ENCODE measurements at places on chromosomes 16 and 17.

- no peak for DNase-seq
Measured at GRCh38 chr16:27687605-27688004, 137.7 kb downstream of the KATNIP start.

DNA sequence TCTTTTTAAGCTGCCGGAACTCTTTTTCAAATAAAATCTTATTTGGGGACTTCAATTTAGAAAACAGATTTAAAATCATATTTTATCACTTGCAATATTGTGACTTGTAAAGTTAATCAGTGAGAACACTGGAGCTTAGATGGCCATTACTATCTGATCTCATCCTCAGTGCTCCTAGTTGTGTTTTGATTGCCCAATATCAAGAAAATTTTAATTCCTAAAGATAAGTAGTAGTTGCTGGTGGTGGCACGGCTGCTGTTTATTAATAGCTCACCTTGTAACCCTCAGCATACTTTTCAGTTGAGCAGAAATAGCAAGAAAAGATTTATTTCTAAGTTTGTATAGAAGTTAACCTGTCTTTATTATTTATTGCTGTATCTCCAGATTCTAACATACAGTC, 124.0 kb downstream of the NLK start:
- no peak for DNase-seq

DNA sequence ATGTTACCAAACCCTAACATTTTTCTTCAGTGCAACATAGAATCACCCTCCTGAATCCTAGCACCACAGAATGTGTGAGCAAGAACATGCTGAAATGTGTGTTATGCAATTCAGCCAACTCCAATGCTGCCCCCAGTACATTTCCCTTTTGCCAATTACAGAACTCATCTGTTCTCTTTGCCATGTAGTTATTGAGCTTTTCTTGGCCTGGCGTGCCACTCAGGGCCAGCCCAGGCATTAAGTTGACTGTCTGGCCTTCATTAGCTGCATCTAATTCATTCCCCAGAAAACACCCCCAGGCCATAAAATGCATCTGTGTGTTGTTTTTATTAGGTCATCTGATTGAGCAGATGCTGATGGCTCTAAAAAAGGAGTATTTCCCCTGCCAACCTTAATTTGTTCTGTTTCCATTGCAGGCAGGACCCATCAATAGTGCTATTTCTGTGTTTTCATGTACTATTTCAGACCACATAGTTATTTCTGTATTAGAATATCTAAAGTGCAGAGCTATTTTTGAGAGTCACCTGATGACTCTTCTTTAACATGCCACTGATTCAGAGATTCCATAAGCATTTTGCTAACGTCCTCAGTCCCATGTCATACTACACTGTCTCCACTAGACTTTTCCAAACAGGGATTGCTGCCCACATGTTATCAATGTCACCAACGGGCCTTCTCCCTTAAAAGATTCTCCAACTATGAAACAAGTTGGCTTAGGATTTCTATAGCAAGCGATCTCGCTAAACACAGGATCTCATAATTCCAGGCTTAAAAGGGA, 969.7 kb downstream of the CDH11 start:
- DNase-seq, result no peak

DNA sequence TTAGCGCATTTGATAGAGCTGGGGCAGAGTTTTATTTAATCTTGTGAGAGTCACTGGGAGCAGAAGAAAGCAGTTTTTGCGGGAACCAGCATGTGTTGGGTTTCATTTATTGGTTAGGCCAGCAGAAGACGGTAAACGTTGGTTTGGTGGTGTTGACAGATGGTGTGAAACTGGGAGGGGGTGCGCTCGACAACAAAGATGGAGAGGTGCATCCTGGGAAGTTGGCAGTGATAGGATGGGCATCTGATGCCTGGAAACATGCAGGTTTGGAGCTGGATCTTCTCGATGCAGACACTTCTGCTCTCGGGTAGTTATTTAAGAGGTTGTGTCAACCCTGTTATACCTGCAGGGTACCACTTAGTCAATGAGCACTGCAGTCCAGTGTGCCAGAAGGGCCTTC, 24.9 kb upstream of the CLEC18A start:
- no peak for DNase-seq

DNA sequence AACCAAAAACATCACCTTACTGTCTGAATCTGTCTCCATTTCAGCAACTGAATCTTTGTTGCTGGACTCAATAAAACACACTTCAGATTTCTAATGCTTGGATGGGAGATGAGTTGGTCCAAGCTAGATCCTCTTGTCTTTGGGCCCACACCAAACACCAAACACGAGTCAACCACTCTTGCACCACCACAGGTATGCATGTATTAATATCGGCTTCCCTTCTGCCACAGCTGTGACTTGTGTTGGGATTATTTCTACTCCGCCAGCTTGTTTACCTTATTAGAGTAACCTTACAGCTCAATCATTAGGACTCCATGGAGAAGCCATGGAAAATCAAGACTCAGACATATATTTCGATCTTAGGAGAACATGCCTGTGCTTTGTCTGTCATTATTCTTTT, 49.9 kb downstream of the XYLT1 start:
- DNase-seq, result no peak

DNA sequence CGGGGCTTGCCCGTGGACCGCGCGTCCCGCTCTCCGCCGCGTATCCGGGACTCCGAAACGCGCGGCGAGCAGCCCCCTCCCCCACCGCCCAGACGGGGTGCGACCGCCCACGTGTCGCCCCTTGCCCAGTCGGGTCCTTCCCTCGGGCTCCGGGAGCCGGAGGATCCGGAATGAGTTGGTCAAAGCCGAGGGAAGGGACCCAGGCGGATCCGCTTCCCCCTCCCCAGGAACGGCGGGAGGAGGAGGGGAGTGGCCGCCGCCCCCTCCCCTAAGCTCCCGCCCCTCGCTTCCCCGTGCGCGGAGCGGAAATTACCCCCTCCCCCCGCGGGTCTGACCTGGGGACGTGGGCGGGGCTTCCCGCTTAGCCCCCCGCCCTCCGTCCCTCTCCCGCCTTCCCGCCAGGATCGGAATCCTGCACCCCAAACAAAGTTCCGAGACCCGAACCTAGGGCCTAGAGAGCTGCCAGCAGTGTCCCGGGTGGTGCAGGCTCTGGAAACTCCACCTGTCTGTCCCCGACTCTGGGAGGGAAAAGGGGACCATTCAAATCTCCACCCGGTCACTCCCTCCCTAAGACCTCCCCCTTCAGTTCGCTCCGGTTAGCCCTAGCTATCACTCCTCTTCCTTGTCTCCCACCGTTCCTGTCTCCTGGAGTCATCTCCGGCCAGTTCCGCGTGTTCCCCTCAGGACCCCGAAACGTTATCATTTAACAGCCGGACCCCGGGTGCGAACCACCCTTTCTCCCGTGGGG, 1.0 kb upstream of the IGF2BP1 start:
- DNase-seq, result no peak

- DNase-seq, result no peak
Measured at GRCh38 chr17:40091691-40092397, 8.5 kb downstream of the NR1D1 start.

GRCh38 chr17:59435238-59435637, 103.8 kb downstream of the YPEL2 start:
- DNase-seq, result no peak

DNA sequence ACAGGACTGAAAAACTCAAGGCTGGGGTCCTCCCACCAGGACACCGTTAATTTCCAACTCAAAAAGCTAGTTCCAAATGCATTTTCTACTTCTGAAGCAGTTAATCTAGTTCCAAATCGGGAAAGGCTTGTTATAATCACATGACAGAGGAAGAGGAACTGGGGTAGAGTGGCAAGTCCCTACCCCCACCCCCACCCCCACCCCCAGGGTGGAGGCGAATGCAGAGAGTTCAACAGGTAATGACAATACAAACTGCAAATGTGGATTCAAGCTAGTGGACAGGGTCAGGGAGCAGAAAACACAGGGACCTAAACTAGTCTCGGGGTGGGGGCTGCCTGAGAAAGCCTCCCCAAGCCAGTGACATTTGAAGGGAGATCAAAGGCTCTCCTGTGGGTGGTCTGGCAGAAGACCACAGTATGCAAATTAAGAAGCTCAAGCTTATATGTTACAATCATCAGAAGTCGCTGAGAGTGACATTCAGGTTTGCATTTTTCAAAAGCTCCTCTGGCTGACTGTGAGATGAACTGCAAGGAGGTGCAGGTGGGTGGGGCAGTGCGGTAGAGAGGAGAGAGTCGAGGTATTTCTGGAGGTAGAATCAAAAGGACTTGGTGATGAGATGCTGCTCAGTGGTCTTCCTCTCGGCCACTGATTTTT, 56.4 kb upstream of the SLC25A19 start:
- no peak for DNase-seq

DNA sequence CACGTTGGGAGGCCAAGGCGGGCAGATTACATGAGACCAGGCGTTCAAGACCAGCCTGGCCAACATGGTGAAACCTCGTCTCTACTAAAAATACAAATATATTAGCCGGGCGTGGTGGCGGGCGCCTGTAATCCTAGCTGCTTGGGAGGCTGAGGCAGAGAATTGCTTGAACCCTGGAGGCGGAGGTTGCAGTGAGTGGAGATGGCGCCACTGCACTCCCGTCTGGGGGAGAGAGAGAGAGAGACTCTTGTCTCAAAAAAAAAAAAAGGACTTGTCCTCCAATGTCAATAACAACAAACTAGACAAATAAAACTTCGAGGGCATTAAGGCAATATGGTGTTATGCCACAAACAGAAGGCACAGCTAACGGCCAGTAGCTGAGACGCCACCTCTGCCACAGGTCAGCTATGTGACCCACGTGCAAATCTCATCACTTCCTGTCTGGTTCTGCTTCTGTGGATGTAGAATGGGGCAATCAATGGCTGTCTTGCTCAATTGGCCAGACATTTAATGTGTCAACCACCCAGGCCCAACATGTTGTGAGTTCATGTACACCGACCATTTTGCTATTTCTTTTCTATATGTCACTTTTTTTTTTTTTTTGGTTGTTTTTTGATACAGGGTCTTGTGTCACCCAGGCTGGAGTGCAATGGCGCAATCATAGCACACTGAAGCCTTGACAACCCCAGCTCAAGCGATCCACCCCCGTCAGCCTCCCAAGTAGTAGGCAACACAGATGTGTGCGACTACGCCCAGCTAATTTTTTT, 834 bp upstream of the TXNDC11 start:
- no peak for DNase-seq

- DNase-seq, result no peak
Measured at GRCh38 chr17:47739150-47739549, 6.1 kb downstream of the TBX21 start.

GRCh38 chr16:88700636-88701482, 5.3 kb downstream of the RNF166 start:
- no peak for DNase-seq

DNA sequence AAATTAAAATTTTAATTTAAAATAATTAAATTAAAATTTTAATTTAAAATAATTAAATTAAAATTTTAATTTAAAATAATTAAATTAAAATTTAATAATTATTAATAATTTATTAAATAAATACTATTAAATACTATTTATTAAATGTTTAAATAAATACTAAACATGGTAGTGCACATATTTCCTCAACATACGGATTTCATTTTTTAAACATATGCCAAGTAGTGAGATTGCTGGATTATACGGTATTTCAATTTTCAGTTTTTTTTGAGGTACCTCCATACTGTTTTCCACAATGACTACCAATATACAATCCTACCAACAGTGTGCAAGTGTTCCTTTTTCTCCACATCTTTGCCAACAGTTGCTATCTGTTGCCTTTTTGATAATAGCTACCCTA, 852.9 kb upstream of the CDH8 start:
- DNase-seq, result no peak

- DNase-seq, result no peak
Measured at GRCh38 chr16:2090777-2091546, 43.2 kb downstream of the TSC2 start.
